ENCODE measurements at places on chromosomes 5 and 9.

DNA sequence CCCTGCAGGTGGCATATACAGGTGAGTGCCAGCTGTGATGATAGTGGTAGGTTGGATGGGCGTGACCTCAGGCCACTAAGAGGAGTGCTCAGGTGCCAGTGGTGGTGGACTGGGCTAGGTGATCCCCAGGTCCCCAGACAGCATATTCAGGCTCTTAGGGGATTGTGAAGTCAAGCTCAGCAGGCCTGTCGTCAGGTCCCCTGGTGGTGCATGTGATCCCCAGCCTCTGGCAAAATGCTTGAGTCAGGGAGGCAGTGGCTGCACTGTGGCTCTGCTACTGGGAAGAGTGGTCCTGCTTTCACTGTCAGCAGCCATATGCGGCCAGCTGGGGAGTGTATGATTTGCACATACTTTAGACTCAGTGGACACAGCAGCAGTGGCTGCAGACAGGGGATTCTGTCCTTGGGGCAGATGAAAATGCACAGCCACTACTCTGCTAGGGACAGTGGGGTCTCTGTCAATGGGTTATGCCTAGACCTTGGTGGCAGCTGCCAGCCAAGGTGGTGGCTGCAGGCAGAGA, 31.6 kb upstream of the CTSL start:
- DNase-seq, result no peak

GRCh38 chr5:56282951-56283350, 49.8 kb upstream of the ANKRD55 start:
- DNase-seq, result no peak

DNA sequence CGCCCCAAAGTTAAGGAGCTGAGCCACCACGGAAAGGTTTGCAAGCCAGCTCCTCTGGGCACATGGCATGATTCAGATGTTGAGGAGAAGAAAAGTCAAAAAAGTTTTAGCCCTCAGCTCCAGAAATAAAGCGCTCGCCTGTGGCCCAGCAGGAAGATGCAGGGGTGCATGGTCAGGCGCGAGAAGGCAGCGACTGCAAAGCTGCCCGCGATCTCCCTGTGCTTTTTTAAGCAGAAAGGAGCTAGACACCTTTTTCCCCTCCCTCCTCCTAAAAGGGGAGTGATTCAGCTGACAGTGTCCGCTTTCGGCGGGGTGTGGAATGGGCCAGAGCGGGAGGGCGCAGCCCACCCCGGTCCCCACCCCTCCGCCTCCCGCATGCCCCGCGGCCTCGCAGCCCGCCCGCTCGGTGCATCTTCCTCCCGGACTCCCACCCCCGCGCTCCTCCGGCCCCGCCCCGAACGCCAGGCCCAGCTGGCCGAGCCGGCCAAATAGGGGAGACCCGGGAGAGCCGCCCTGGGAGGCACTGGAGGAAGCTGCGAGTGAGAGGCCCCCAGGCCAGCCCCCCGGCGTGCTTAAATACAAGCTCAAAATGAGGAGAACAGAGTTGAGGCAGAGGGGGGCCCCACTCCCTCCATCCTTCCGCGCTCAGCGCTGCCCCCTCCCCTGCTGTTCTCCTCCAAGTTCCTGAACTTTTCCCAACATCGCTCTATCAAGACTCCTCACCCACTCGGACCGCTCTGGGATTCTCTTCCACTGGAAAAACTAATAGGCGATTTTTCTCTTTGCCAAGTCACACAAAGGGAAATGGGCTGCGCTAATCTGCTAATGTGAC, at the start of gene ADAMTS12:
Gene ADAMTS12 (minus strand): TSS at position 203 of the 832 bp plus-strand sequence. CDS start 134 bp downstream, at position 69.
- peak; percentile 1 for DNase-seq

DNA sequence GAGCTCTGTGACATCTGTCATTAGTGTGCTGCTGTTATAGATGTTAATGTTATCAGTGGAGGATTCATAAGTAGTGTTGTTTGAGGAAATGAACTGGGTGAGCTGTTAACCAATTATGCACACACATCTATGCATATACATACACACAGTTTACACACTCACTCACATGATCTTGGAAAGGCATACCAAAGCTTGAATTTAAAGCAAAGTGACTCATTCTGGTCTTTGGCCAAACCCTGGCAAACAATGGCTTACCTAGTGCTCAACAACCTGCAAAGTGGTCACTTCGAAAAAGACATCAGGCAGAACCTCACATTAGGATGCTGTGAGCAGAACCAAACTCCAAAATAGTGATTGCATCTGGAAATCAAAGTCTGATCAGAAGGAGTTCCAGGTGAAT, 1037.3 kb upstream of the CDH6 start:
- DNase-seq, result no peak

- no peak for DNase-seq
Observed at GRCh38 chr5:168014433-168015123, 276.9 kb upstream of the WWC1 start.

GRCh38 chr5:68898951-68899471, 194.8 kb upstream of the SLC30A5 start:
- DNase-seq, result no peak

DNA sequence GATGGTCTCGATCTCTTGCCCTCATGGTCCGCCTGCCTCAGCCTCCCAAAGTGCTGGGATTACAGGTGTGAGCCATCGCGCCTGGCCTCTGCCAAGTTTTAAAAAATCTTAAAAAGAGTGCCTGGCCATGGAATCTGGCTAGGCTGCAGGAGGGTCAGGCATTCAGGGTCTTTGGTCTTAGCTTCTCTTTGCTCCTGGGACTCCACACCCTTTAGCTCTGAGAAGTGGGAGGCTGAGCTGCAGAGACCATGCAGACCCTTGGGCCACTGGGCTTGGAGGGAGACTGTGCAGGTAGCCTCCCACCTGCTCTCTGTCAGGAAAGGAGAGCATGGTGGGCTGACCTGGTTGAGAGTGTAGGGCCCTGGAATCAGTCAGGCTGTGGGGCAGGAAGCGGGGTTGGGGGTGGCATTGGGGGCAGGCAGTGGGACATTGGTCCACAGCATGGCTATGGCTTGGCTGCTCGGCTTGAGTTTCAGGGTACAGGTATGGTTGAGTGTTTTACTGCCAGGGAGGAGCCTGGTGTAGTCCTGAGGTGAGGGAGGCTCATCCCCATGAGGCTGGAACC, 20.8 kb downstream of the PHF2 start:
- no peak for DNase-seq

DNA sequence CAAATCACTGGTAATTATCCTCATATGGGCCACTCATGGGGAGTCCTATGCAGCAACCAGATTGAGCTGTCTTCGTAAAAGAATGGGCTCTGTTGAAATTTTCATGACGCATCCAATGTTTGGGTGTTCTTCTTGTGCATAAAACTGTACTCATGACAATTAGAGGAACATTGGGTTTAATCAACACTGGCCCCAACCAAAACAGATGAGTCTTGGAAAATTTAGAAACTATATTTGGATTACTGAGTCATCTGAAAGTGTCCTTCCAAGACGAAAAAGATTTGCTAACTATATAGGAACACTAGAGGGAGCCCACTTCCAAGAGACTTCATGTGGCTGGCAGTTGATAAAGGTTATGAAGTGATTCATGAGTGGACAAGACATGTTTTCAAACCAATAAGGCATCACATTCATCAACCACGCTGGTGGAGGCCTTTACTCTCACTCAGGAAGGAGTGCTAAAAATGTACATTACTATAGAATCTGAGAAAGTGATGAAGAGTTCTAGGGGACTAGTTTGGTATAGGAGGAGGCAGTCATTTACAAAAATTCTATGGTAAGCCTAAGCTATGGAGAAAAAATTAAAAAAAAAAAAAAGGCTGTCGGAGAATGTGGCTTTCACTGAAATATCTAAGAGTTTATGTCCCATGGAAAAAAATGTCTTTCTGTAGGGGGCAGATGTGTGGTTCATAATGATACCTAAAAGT, 313.5 kb downstream of the PRDM9 start:
- DNase-seq, result no peak

GRCh38 chr9:37295178-37295577, 127.3 kb upstream of the GRHPR start:
- no peak for DNase-seq

DNA sequence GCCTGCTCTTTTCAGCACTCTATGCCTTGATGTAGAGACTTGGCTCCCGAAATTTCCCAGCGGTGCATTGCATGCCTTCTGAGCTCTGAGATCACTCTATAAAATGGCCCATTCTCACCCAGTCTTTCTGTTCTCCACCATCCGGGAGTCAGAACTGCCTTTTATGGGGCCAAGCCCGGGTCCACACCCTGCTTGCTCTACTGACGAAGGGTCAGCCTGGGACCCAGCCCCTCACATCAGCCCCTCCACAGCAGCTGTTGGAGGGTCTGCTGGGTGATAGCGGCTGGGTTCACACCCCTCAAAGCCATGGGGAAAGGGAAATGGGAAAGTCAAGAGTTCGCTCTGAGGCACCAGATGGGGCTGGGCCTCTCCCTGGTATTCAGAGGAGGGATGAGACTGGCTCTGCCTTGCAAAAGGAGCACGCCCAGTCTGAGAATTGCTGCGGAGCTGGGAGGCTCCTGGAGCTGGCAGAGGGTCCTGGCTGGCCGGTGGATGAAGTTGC, 66.0 kb upstream of the ORM1 start:
- DNase-seq, result no peak

GRCh38 chr9:28318515-28318914, 745.2 kb upstream of the C9orf72 start:
- DNase-seq, result no peak

GRCh38 chr5:137216976-137217598, 282.0 kb downstream of the SPOCK1 start:
- DNase-seq, result no peak

- DNase-seq, result peak; percentile 5
Observed at GRCh38 chr9:129270903-129271431, 92.9 kb upstream of the IER5L start.

DNA sequence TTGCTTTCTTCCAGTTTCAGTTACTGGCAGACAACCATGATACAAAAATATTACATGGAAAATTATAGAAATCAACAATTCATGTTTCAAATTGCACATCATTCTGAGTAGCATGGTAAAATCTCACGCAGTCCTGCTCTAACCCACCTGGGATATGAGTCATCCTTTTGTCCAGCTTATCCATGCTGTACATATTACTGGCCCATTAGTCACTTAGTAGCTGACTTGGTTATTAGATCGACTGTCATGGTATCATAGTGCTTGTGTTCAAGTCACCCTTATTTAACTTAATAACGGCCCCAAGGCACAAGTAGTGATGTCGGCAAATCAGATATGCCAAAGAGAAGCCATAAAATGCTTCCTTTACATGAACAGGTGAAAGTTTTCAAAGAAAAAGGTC, 41.2 kb downstream of the NADK2 start:
- no peak for DNase-seq

DNA sequence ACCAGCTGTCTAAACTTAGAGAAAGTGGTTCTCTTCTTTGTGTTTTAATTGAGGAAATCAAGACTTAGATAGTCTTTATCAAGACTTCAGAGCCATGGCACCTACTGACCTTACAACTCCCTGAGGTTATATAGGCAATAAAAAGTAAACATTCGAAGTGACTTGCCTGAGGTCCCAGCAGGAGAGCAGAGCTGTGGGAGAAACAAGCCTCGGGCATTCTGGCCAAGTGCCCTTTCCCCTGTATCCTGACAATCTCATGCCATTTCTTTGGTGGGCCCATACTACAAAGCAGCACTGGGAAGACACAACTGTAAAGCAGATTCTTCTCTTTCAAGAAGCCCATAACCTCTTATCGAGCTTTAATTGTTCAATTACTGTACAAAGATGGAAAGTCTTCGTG, 23.1 kb downstream of the FREM1 start:
- DNase-seq, result no peak

DNA sequence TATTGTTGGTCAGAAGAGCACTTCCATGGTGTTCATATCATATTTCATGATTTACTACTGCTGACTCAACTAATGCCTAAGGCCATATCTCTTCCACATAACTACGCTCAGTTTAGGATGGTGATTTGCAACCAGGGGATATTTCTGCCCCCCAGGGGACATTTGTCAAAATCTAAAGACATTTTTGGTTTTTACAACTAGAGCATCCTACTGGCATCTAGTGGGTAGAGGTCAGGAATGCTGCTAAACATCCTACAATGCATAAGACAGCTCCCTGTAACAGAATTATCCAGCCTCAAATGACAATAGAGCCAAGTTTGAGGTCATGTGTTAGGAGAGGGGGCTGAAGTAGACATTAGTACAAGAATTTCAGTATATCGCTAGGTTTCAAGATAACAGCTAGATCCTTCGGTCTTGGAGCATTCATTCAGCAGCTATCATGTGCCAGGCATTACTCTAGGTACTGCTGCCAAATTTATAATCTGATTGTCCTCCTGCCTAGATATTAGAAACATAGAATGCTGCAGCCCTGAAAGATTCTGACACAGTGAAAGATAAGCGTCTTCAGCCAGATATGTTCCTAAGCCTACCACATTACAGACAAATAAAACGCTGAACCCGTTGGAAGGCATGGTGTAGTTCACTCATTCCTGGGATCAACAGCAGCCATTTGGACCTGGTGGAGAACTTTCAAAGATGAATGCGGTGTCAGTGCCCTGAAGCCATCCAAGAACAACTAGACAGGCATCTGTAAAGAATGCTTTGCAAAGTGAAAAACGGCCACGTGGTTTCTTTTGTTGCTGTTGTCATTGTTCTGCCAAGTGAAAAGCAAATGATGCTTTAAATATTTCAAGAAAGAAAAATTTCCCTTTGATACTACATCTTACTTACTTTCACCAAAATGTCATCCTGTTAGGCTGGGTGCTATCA, 55.5 kb upstream of the FST start:
- DNase-seq, result no peak

GRCh38 chr9:132873403-132873802, 4.7 kb downstream of the AK8 start:
- no peak for DNase-seq

DNA sequence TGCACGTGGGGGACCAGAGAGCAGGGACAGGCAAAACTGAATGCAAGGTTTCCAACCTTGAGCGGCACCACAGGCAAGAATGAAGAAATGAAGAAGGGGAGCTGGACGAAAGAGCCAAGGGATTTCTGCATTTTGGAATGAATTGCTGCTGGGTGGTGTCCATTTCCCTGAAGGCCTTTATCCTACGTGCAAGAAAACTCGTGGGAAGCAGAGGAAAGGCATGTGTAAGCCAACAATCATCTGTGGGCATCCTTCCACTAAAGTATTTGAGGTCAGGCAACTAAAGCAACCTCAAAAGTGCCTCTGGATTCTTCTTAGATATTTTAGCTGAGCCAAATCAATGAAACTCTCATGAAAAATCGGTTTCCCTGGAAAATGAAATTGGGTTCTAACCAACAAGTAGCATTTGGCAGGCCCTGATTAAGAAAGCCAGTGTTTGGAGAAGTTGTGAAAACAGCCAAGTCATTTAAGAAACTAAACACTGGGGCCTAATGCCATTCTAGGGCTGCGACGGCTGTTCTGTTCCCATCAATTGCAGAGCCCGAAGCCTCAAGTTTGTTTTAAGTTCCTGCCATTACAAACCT, 4.7 kb upstream of the TGFBI start:
- no peak for DNase-seq

DNA sequence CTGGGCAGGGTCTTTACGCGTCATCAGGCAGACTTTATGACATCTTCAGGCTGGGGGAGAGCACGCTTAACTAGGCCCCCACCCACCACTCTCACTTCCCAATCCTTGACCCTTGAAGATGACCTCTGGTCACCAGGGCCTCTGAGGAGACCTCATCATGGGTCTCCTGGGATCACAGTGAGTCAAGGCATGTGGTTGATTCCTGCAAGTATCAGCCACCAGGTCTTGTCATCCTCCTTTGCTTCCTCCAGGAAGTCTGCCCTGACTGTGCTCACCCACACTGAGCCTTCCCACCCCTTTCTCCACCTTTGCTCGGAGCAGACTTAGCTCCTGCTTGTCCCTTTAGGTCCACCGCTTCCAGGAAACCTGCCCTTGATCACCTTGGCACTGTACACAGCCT, 17.3 kb downstream of the ODF2 start:
- DNase-seq, result no peak
